ENCODE measurements at places on chromosomes 1 and 21.

GRCh38 chr1:214683621-214684020 is 80.6 kb downstream of the CENPF start:
- DNase-seq: no peak

- no peak for DNase-seq
These were observed 578.5 kb upstream of the ZP4 start for GRCh38 chr1:238469146-238469631.

DNA sequence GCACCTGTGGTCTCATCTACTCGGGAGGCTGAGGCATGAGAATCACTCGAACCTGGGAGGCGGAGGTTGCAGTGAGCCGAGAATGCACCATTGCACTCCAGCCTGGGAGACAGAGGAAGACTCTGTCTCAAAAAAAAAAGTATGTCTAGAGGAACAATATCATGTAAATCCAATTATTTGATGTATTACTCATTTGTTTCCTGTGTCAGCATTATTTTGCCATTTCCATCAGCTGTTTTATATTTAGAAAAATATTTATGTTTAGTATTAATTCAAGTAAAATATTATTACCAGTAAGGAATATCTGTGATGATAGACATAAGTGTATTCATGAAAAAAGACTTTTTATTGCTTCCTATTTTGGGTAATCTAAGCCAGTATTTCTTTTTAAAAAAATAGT is 13.0 kb downstream of the TDRKH start:
- no peak for DNase-seq

- no peak for DNase-seq
These were observed 201.1 kb downstream of the BACH1 start for GRCh38 chr21:29499734-29500343.

DNA sequence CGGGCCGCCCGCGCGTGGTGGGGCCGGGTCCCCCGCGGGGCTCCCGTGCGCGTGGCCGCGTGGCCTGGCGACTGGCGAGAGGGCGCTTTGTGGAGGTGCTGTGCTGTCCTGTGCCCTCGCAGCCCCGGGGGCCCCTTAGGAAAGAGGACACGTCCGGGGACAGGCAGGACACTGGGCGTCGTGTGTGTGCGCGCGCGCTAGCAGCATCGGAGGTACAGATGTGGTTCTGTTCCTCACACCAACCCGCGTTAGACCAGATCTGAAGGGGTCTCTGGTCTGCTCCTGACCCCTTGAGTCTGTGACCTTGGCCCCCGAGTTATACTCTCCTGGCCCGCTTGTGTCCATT is 489 bp downstream of the ACTN2 start:
- DNase-seq: no peak

GRCh38 chr1:203306965-203307541 is 1.7 kb downstream of the BTG2 start:
- DNase-seq: peak; percentile 62

GRCh38 chr1:241460098-241460873 is 59.3 kb downstream of the FH start:
- no peak for DNase-seq

GRCh38 chr1:190475421-190476141 is 2.1 kb downstream of the BRINP3 start:
- no peak for DNase-seq

Data from stimulated activated CD4-positive, alpha-beta T cell treated with anti-CD3 and anti-CD28 coated beads, TNF-alpha, amount 100 ng/mL, for 24 hours (primary cell).